ENCODE measurements at places on chromosomes 7 and 10.

GRCh38 chr10:11036424-11037011 is 18.8 kb downstream of the CELF2 start:
- peak; percentile 30 for DNase-seq

DNA sequence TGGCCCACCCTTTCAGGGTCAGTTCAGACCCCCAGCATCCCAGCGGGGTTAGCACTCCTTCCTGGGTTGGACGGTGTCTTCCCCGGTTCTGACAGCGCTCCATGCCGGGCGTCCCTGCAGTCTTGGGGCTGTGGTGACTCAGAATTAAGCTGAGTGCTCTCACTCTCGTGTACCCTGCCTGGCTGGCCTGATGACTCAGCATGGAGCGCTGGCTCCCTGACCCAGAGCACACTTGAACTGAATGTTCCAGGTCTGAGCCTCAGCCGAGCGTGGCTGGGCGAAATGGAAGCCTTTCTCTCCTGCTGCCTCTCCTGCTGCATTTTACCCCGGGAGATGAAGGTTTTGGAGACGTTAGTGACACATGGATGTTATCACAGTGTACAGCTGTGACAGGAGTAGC is 7.1 kb downstream of the BAG3 start:
- no peak for DNase-seq

DNA sequence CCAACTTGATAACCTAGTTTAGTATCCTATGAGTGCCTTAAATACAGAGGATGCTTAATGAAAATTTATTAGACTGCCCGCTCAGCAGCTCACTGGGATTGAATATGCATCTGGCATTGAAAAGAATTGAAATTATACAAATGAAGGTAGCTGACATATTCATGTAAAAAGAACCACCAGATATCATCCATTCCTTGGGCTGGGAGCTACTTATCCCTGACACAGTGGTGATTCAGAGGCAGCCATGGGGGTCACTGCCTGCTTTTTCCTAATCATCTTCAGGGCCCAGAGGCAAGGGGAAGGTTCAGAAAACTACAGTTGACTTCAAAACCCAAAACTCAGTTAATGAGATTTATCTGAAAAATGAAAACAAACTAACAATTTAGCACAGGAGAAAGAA is 120.9 kb downstream of the TRIL start:
- DNase-seq: no peak

DNA sequence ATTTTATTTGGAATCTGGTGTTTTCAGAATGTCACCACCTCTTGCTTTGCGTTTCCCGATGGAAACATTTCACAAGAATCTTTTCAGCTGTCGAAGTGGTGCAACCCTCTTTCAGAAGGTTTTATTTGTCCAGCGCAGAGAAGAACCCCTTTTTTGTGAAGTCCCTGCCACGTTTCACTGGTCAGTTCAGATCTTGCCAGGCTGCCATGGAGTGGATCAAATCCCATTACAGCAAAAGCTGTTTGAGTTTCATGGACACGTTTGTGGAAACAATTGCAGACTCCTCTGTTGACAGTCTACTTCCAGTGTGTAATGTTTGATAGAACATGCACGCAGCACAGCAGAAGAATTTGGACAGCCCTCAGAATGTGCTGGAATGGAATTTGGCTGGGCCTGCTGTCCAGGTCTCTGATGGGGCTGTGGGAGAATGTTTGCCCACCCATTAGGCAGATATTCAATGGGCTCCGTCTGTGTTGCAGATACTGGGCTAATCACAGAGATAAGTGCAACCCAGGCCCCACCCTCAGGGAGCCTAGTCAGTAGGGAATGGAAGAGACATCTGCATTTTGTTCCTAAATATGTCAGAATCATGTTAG is 143.2 kb downstream of the GRK5 start:
- DNase-seq: no peak

DNA sequence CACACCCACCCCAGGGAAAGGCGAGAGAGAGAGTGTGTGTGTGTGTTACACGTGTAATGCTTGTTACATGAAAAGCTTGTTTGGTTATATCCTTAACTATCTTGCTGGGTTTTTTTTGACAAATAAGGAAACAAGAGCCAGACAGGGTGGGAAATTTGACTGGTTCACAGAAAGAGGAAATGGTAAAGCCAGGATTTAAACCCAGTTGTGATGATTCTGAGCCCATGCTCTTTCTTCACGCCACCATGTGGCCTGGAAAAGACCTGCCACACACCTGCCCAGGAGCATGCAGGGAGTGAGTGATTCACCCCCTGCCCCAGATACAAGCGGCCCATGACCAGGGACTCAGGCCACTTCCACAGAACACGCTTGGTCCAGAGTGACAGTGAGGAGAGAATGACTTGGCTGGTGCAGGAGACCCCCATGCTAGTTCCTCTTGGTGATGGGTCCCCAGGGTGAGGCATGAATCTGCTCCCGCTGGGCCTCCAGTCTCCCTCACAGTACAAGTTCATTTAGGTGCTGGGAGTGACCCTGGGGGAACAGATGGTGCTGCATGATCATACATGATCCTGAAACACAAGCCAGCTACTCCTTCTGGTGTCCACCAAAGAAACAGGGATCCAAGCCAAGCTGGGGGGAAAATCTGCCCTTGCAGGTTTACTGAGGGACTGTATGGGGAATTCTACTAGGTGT is 21.0 kb upstream of the EIF5AL1 start:
- peak; percentile 46 for DNase-seq
